ENCODE measurements at places on chromosomes 5 and 9.

DNA sequence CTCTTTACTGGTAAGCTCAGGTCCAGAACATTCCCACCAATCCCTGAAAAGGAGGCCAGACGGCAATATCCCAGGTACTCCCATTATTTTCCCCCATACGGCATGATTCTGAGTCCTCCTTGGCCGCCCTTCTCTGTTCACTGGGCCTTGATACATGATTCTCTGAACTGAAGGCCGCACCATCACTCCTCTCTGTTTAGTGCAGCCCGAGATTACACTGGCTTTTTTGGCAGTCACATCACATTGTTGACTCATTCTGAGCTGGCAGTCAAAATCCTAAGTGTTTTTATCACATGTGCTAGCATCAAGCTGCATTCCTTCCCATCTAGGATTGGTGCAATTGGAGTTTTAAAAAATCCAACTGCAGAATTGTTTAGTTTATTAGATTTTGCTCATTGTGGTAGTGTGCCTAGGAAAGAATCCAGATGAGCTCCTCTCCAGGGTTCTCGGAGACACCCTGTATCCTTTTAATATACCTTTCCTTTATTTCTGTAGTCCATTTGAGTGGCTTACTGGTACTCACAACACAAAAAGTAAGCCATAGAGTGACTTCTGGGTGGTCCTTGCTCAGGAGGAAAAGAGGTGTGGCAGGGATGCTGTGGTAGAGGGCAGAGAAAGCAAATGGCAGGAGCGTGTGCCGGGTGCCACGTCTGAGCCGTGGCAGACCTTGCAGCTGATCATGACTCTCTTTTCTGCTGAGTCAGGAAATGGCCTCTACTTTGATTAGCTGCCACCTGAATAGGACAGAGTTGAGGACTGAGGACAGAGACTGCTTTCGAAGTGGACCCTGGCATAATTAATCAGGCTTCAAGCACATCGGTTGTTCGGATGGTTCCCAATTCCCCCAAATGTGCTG is 121.1 kb upstream of the IL12B start:
- no peak for DNase-seq

GRCh38 chr9:88383176-88383575 is 5.1 kb upstream of the SPIN1 start:
- DNase-seq, result no peak

- DNase-seq, result no peak
These were observed 208.7 kb upstream of the RAI14 start for GRCh38 chr5:34447424-34447823.

GRCh38 chr5:179141867-179142266 is 81.7 kb downstream of the ZNF354C start:
- no peak for DNase-seq

DNA sequence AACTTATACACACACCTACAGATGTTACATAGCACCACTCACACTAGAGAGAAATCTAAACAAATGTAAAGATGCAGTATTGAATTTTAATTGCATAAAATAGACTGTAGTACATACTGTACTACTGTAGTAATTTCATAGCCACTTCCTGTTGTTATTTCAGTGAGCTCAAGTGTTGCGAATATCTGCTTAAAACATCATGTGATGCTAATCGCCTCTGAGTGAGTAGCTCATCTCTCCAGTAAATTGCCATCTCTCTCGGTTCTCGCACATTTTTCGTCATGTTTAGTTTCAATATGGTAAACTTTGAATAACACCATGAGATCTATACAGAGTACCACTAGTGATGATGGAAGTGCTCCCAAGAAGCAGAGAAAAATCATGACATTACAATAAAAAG is 22.0 kb upstream of the ARHGEF28 start:
- no peak for DNase-seq

DNA sequence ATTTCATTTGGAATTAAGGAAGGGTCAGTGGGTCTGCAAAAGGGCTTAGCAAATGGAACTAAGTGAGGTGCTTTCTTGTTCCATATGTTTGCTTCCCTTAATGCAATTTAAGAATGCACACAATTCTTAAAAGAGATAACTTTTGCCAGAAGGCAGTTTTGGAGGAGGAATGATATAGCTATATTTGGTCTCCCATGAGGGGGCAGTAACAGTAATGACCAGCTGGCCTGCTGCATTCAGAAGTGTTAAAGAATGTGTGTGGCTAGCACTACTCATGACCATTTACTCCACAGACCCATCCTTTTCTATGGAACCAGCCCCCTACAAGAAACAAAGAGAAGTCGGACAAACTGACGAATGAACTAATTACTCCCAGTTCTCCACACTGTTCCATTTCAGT is 638.9 kb downstream of the RAB3C start:
- DNase-seq, result no peak

DNA sequence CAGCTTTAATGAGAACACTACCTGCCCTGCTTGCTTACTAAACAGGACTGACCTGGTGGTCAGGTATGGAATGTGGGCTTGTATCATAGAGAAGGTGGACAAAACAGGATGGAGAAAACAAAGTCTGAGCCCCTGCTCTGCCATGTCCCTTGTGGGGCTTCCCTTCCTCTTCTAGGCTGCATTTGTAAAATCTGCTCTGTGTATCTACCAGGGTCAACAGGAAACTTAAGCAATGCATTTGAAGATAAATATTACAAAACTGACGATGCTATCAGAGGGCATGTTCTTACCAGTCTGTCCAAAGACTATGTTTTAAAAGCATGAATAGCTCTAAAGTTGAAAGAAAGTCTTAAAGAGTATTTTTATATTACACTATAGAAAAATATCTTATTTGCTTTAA is 228.7 kb downstream of the DCP2 start:
- no peak for DNase-seq

GRCh38 chr9:28179893-28180292 is 606.6 kb upstream of the C9orf72 start:
- no peak for DNase-seq

- DNase-seq, result no peak
These were observed 5.9 kb upstream of the C9orf40 start for GRCh38 chr9:74958587-74958986.

GRCh38 chr9:136455043-136456002 is 15.7 kb upstream of the INPP5E start:
- no peak for DNase-seq

GRCh38 chr5:122463221-122463620 is 151.2 kb downstream of the SNCAIP start:
- DNase-seq, result no peak

DNA sequence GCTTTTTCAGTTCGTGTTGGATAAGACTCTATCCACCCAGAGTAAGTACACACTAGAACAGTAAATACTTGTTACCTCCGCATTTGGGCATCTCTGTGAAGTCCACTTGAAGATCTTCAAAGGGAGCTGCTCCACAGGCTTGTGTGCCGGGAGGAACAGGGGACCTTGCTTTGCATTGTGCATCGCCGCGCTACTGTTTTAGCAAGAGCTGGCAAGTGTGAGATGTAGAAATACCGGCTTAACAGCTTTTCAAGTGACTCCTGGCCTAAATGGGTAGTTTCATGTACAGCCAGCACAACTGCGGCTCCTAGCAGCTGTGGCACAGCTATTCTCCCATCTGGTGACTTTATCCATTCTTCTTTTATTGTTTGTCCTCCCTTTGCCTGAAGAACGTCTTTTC is 8.4 kb upstream of the ZNF354C start:
- no peak for DNase-seq

- DNase-seq, result no peak
These were observed 104.2 kb downstream of the RAPGEF6 start for GRCh38 chr5:131530706-131531331.

DNA sequence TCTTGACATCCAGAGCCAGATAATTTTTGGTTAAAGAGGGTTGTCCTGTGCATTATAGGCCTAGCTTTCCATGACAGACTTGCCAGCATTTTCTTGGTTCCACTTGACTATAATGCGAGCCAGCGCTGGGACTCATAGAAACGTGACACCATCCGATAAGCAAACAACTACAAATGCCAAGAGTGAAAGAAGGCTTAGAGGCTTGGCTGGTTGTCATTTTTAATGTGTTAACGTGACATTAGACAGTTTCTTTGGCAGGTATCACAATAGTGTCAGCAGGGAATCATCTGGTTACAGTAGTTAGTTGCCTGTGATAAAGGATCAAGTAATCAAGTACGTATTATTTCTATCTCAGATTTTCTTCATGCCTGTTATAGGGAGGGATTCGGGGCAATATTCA is 20.0 kb upstream of the LIFR start:
- DNase-seq, result no peak

GRCh38 chr5:110973510-110973909 is 98.0 kb upstream of the TSLP start:
- no peak for DNase-seq

DNA sequence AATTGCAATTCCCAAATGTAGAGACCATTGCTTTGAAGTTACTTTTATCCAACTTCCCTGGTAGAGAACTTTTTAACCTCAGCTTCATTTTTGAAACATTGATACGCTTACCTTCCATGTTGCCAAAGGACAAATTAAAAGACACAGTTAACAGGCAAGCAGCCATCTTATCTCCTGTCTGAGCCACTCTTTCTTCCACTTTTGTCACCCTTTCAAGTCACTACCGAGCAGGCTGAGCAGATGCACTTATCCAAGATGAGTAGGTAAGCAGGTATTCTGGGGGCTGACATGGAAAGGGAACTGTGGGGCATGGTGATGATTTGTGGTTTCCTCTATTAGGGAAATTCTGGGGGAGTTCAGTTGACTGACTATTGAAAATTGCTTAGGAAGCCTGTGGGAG is 66.7 kb downstream of the DOCK2 start:
- DNase-seq, result no peak

DNA sequence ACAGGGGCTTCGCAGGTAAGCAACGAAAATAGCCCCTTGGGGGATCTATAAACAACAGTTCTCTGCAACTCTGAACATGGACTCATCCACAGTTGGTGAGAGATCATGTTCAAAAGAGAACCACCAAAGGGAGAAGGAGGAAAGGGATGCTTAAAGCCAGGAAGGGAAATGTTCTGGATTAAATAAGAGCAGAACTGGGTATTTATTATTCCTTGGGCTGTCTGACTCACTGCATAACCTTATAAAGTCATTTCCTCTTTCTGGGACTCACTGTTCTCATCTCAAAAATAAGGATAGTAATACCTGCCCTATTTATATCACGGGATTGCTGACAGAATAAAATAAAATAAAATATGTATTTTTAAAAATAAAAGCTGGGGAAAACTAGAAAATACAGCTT is 11.2 kb upstream of the MARCHF3 start:
- DNase-seq, result no peak

GRCh38 chr9:136714096-136714892 is 1.9 kb downstream of the DIPK1B start:
- DNase-seq, result no peak
